ENCODE measurements at places on chromosomes 1 and 21.

GRCh38 chr1:181202986-181203555 lies 114.6 kb downstream of the IER5 start:
- no peak for DNase-seq

GRCh38 chr1:175176246-175176645 lies 16.3 kb downstream of the KIAA0040 start:
- DNase-seq = no peak

- DNase-seq = no peak
Observed at GRCh38 chr1:103273106-103273505, 164.8 kb upstream of the COL11A1 start.

DNA sequence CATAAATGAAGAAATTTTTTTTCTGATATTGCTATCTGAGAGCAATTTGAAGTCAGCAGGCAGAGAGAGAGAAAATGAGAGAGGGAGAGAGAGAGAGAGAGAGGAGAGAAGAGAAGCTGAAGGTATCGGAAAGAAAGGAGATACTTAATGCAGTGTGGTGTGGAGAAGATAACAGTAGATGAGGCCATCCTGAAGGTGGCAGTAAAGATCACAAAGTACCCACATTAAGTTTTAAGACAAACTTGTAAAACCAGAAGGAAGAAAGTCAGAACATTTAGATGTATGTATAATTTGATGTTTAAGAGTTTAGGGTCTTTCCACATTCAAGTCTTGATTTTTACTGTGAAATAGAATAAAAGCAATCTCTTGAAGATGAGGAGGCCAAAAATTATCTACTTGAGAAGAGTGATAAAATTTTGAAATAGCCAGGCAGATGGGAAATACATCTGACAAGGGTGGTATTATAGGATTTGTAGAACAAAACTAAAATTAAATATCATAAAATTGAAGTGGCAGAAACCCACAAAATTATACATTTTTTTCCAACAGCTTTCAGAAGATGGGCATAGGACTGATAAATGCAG lies 1753.4 kb downstream of the MRPL39 start:
- DNase-seq = no peak

GRCh38 chr1:208652296-208653160 lies 408.3 kb upstream of the PLXNA2 start:
- peak; percentile 48 for DNase-seq

DNA sequence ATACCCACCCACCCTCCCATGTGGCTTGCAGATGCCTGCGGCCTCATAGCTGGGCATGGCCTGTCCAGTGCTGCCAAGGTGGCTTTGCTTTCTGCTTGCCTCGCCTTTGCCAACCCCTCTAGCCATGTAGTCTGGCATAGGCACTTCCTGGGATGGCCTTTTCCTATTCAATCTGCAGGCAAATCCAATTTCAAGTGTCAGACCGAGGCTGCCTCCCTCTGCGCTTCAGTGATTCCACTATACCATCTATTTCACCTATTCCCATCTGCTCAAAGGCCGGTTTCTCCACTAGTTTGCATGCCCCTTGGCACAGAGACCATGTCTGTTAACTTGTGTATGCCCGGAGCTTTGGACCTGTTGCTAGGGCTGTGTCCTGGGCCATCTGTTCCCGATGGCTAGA lies 3.8 kb upstream of the ZBTB21 start:
- no peak for DNase-seq

GRCh38 chr1:212916481-212917133 lies 33.7 kb upstream of the VASH2 start:
- DNase-seq = no peak

GRCh38 chr1:97350662-97351061 lies 570.2 kb downstream of the DPYD start:
- no peak for DNase-seq
